ENCODE measurements at places on chromosomes 4 and X.

DNA sequence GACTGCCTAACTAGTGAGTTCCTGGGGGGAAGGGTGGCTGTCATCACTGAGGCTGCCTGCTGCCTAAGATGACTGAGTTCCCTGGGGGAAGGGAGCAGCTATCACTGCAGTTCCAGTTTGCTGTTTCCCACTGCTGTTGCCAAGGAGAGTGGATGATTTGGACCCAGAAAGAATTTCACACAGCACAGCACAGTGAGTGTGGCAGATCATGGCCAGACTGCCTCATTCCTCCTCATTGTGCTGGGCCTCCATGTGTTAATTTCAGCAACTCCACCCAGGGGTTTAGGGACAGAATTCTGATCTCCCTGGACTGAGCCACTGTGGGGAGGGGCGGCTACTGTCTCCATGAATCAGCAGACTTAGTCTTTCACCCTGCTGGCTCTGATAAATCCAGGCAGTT lies 125.0 kb downstream of the TEX13C start:
- DNase-seq, result no peak

GRCh38 chr4:120447774-120448173 lies 381.1 kb upstream of the MAD2L1 start:
- no peak for DNase-seq

DNA sequence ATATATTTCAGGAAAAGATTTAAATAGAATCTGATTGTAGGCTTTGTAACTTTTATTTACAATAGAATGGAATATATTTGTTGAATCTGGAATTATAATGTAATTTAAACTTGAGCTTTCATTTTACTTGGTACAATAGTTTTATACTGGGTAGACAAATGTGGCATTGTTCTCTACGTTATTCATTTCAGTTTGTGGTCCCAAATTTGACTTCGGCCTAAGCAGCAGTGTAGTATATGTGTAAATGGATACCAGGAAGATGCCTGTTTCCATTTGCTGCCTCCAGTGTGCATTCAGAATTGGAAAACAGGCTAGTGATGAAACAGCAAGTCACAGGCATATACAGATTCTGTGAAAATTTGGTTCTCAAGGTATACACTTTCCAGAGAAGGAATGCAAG lies 77.8 kb downstream of the CLDN22 start:
- no peak for DNase-seq

- no peak for DNase-seq
Measured at GRCh38 chr4:6524436-6524835, 50.6 kb upstream of the MAN2B2 start.

- no peak for DNase-seq
Measured at GRCh38 chr4:40333921-40334352, 1.2 kb upstream of the CHRNA9 start.

DNA sequence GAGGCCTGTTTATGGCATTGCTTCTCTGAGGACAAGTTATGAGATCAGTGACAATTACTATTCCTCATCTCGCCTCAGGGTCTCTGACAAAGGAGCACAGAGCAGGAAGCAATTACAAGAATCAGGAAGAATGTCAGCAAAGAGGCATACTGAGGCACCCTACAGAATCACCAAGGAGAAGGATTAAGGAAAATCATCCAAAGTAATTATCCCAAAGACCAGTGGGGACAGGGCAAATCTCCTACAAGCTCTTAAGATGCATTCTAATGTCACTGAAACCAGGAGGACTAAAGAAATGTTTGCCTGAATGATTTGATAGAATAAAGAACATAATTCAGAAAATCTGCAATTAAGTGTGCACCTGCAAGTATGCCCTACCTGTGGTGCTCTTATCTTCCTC lies 206.2 kb downstream of the RCHY1 start:
- DNase-seq, result no peak

GRCh38 chr4:153260553-153261300 lies 56.5 kb downstream of the TRIM2 start:
- no peak for DNase-seq

- DNase-seq, result no peak
Measured at GRCh38 chr4:79598214-79598613, 190.2 kb upstream of the GK2 start.

GRCh38 chr4:70151271-70151670 lies 2.8 kb upstream of the PRR27 start:
- no peak for DNase-seq

GRCh38 chrX:323721-324628 lies 5.4 kb upstream of the GTPBP6 start:
- DNase-seq, result no peak
